NCI-H1417 (cell line): ENCODE measurements at places on chromosomes 16 and 17.

DNA sequence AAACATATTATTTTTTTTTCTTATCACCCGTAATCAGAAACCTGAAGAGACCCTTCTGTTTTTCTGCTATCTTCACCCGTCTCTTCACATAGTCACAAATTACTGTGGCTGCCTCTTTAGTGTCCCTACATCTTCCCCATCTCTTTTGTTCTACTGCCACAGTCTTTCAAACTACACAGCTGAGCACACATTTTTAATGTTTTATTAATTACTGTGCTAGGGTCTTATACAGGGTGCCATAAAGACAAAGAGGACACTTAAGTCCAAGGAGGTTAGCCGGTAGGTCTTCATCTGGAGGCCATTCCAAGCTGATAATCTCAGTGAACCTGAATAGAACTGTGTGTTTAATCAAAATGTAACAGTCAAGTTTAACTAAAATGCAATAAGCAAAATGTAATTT lies 20.7 kb downstream of the CNTNAP4 start:
- no peak for DNase-seq

GRCh38 chr17:67628580-67629013 lies 89.1 kb upstream of the NOL11 start:
- DNase-seq = no peak

DNA sequence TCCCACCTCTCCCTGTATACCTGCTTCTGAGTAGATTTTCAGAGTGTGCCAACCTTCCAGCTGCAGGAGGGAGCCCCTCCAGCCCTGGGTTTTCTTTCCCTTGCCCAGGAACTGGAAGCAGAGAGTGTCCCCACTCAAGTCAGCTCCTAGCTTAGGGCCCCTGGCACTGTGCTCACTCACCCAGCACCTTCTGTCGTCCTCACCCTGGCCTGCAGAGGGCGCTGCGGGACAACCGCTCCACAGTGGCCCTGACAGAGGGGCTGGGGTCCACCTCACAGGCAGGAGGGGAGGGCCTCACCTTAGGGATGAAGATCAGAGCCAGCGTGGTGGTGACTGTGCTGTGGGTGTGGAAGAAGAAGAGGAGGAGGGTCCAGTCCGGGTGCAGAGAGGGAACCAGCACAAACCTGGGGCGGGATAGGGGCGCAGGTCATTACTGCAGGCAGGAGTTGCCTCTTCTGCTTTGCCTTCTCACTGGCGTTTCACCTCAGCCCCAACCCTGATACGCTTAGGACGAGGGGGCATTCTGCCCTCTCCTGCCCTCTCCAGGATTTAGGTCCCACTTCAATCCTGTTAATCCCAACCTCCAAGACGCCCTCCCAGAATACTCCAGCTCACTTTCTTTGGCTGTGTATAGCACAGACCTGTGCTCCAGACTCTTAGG lies 10.0 kb downstream of the GPR179 start:
- DNase-seq = peak; percentile 54

DNA sequence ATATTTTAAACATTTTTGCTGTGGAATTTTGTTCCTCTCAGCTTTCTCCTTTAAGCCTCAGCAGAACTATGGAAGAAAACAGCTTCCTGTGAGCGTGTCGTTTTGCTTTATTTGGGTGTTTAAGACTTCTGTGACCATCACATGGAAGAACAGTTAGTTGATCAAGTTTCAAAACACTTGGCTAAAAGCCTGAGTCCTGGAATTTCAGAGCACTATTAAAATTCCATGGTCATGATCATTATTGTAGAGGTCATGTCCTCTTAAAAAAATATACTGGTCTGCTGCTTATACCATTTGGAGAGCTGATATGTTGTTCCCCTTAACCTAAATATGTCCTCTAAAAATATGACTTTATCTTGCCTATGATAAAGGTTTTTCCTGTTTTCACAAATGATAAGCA lies 12.6 kb upstream of the CDR2 start:
- DNase-seq = no peak

DNA sequence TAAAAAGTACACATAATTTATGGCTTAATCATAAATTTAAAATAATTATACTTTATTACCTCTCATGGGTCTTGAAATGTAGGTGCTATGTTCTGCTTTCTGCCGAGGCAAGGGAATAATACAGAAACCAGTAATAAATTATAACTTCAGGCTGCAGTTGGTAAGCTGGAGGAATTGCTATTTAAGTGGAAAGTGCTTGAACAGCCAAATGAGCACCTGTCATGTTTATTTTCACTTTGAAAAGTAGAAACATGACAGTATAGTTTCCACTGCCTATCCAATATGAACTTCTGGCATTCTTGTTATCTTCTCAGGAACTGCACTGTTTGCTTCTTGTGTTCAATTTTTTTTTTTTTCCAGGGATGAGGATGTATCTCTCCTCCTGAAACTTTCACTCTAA lies 146.0 kb downstream of the FTO start:
- no peak for DNase-seq

DNA sequence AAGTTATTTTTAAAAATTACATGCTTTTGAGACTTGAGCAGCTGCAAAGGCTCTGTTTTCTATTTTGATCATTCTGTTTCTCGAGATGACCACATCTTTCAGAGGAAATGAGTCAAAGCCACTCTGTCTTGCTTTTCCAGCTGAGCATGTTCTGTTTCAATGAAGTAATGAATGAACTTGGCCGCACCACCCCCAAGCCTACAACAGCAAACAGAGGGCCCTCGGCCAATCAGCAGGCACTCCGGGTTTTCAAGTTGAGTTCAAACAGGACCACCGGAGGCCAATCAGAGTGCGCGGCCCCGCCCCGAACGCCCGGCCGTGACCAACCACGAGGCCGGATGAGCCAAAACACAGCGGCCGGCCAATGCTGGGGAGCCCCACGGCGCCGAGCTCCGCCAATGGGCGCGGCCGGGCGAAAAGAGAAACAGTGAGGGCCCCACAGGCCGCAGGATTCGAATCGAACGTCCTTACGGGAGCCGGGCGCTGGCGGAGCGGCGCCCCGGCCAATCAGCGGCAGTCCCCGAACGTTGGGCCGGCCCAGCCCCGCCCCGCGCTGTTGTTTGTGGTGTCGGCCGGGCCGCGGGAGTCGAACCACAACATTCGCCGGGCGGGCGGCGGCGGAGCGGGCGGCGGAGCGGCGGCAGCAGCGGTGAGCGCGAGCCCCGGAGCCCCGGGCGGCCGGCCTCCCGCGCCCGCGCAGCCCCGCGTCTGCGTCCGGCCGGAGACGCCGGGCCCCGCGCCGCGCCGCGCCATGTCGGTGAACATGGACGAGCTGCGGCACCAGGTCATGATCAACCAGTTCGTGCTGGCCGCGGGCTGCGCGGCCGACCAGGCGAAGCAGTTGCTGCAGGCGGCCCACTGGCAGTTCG lies at the start of gene UBALD2:
UBALD2 (plus strand) TSS at position 594 of the 869 bp plus-strand sequence; CDS start at position 752, 158 bp downstream.
- DNase-seq = peak; percentile 98

DNA sequence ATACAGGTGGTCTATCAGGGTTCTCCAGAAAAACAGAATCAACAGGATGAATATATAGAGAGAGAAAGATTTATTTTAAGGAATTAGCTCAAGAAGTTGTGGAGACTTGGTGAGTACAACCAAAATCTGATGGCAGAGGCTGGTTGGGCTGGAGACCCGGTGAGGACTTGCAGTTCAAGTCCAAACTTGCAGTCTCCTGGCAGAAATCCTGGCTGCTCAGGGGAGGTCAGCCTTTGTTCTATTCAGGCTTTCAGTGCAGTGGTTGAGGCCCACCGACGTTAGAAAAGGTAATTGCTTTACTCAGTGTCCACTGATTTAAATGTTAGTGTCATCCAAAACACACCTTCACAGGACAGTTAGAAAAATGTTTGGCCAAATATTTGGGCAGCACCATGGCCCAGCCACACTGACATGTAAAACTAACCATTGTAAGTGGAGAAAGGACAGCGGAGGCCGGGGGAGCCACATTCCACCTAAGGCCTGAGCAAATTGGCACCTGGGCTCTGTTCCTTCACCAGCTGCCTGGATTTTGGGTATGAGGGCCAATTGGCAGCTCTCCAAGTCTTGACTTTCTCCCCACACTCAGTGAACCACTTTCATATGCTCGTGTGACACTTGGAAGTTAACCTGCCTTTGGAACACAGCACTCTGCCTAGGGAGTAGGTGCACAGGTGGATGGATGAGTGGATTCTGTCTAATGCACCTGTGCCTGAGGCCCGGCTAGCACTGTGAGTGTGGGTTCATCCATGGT lies 54.7 kb downstream of the CACNG5 start:
- DNase-seq = no peak

DNA sequence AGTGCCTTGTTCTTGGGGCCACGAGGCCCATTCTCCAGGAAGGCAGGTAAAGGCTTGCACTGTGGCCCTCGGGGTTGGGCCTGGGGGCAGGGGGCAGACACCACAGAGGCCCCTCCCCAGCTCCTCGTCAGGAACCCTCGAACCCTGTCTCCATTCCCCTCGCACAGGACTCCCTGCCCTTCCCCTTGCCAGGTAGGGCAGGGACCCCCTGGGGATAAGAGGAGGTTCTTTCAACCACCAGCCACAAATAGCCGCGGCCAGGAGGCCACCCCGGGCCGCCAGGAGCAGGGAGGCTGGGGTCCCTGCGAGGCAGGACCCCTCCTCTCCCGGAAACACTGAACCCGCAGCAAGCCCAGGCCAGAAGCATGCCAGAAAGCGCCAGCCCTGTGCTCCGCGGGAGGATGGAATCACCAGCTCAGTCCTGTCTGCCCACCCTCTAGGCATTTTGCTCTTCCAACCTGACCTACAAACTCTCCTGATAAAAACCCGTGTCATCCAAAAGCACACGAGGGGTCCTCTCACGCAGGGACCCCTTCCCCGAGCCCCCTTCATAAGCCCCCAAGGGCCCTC lies 45.6 kb downstream of the SLC47A1 start:
- no peak for DNase-seq

DNA sequence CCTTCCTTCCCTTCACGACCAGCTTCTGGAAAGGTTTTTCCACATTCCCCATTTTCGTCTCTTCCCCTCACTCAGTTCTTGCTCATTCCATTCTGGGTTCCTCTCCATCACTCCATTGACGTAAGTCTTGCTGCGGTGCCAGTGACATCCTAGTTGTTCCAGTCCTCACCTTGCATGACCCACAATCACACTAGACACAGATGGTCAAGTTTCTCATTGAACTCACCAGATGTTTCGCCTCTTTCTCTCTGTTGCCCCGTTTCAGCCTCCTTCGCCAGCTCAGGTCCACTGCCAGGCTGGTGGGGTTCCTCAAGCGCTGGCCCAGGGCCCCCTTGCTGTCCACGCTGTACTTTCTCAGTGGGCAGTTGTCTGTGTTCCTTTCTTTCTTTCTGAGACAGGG lies 43.4 kb downstream of the CCDC42 start:
- DNase-seq = no peak

DNA sequence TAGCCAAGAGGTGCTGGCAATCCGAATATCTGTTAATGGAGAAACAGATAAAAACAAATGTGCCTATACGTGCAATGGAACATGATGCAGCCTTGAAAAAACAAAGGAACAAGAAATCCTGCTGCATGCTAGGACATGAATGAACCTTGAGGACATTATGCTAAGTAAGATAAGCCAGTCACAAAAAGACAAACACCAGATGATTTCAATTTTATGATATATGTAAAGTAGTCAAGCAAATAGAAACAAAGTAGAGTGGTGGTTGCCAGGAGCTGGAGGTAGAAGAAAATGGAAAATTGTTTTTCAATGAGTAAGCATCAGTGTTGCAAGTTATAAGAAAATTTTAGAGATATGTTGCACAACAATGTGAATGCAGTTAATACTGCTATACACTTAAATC lies 409.7 kb upstream of the CDH8 start:
- DNase-seq = no peak

DNA sequence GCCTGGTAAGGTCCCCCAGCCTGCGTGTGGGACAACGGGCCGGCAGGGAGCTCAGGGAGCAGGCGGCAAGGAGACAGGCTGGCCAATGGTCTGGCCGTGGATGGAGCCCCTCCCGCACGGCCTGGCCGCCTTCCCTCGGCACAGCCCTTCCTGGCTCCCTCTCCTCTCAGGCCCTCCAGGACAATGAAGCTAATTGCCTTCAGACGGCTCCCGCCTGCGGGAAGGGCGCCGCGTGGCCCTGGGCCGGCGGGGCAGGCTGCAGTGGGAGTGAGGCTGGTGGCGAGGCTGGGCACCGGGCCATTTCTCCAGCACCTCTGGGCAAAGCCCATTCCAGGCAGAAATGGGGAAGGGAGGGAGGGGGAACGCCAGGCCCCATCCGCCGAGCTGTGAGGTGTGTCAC lies 50.9 kb downstream of the ENGASE start:
- DNase-seq = no peak

GRCh38 chr16:84808826-84809225 lies 11.0 kb upstream of the CRISPLD2 start:
- DNase-seq = no peak

- DNase-seq = no peak
These were observed 4.9 kb upstream of the FZD2 start for GRCh38 chr17:44552361-44552760.

- DNase-seq = no peak
These were observed 409.6 kb upstream of the CDH11 start for GRCh38 chr16:65531475-65531874.

DNA sequence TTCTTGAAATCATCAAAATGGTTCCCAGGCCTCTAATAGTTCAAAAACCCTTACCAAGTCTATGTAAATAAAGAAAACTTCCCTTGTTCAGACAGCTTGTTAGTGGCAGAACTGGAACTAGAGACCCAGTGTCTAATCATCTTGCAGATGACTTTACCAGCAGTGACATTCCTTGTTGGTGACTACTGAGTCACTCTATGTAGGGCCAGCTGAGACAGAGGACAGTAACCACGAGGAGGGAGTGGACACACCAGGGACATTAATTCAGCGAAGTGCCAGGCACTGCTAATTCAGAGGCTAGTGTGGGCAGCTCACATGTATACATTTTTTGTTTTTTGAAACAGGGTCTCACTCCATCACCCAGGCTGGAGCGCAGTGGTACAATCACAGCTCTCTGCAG lies 6.1 kb upstream of the HEATR3 start:
- DNase-seq = no peak

GRCh38 chr16:56515665-56516064 lies 4.2 kb downstream of the BBS2 start:
- no peak for DNase-seq

DNA sequence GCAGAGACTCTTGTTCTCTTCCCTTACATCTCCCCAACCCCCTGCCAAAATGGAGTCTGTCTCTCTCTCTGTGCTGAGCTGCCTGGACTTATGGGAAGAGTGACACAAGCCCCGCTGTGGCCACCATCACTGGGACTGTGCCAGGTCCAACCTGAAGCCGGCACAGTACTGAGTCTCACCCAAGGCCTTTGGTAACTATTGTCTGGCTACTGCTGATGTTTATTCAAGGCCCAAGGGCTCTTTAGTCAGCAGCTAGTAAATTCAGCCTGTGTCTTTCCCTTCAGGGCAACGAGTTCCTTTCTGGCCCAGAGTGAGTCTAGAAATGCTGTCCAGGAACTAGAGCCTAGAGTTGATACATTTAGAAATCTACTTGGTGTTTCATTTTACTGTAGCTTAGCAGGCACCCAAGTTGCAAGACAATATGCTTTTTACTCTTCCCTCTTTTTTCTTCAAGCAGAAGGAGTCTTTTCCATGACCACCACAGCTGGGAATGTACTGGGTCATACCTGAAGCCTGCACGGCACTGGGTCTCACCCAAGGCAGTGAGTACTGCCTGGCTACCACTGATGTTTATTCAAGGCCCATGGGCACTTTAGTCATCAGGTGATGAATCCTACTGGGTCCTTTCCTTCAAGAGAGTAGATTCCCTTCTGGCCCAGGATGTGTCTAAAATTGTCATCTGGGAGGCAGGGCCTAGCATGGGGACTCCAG lies 17.7 kb downstream of the EFCAB5 start:
- no peak for DNase-seq

GRCh38 chr17:10192972-10193371 lies 5.4 kb downstream of the GAS7 start:
- DNase-seq = no peak
